Left cardiac atrium (tissue), 4 donors: ENCODE measurements at places on chromosomes 11 and 22. TPM values are rescaled to one million over a fixed set of nuclear protein-coding genes. Genes with fewer than 3 reads are reported as not detected.

EMID1 gene
- 1.8 TPM for total RNA-seq

P4HA3 gene
- 0.31 TPM for total RNA-seq

CHADL gene
- 7.7 TPM for total RNA-seq

B4GAT1 gene
- total RNA-seq = 41.1 TPM

DNA sequence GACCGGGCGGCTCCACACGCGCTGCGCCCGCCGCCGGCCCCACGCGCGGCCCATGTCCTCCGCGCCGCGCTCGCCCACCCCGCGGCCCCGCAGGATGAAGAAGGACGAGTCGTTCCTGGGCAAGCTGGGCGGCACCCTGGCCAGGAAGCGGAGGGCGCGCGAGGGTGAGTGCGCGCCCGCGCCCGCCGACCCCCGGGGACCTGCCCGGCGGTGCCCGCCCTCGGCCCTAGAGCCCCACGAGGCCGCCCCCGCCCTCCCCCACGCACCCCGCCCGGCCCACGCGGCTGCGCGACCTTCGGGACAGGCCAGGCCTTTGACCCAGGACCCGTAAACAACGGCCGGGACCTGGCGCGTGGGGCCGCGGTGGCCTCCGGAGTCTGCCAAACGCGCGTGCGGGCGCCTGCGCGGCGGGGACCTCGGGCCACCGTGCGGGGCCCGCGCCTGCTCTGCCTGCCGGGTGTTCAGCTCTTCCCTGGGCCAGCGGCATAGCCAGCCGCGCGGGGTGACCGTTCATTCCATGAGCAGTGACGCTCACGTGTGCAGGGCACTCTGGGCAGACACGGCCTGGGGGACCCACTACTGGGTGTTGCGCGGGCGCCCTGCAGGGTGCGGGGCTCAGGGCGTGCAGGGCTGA lies at the start of gene PARVB:
Gene PARVB (plus strand): TSS at position 15 of the 634 bp plus-strand sequence. CDS start 38 bp downstream, at position 53.
- DNase-seq = peak; percentile 55

DNA sequence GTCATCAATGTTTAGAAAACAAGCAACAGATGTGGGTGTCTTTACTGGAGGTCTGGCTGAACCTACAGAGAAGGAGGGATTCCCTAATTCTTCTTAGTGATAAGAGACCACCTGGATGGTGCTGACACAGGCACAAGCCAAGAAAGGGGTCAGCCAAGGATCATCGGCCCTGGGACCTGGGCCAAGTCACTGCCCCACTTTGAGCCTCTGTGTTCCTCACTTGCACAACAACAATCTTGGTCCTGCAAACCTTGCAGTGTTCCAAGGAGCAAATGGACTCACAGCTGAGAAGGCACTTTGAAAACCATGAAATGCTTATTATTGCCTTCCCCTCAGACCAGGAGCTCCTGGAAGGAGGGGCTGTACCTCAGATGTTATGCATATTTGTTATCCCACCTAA lies 7.0 kb upstream of the KCNE3 start:
- no peak for DNase-seq

GRCh38 chr11:58659404-58659803 lies 36.9 kb downstream of the CNTF start:
- DNase-seq = no peak

DNA sequence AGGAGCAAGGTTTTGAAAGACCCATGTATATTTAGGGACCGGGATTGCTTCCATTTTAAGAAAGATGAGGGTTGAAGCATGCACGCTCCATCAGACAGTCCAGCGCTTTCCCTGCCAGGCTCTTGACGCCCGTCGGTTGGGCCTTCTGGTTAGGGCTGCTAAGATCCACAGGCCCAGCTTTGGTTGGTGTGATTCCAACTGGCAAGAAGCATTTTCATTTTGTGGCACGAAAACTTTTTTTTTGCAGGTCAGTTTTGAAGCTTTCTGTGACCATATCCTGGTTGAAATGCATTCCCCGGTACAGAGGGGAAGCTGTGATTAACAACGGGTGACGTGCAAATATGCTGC lies 34.3 kb upstream of the MPPED1 start:
- DNase-seq = no peak

GRCh38 chr22:44645531-44645930 lies 56.5 kb upstream of the PRR5 start:
- no peak for DNase-seq

- DNase-seq = no peak
Observed at GRCh38 chr11:125446279-125446678, 49.8 kb downstream of the FEZ1 start.

DNA sequence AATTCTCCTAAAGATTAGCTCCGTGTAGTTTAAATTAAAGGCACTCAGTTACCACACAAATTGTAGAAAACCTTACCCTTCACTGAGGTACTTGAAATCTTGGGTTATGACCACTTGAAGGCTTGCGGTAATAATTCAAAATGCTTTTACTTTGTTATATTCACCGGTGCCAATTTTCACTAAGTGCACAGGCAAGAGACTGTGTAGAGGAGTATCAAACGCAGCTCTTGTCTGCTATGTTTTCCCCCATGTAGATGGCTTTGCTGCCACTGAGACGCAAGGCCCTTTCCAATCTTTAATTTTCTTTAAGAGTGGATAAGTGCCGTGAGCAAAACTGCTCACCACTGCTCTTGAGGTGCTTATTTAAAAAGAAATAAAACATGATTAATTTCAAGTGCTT lies 155.8 kb downstream of the CADM1 start:
- no peak for DNase-seq
